Stimulated activated CD4-positive, alpha-beta T cell treated with anti-CD3 and anti-CD28 coated beads, Interleukin-1b, Interleukin-23, amount 100 ng/mL, for 1 hour (primary cell): ENCODE measurements at places on chromosomes 3 and 15.

DNA sequence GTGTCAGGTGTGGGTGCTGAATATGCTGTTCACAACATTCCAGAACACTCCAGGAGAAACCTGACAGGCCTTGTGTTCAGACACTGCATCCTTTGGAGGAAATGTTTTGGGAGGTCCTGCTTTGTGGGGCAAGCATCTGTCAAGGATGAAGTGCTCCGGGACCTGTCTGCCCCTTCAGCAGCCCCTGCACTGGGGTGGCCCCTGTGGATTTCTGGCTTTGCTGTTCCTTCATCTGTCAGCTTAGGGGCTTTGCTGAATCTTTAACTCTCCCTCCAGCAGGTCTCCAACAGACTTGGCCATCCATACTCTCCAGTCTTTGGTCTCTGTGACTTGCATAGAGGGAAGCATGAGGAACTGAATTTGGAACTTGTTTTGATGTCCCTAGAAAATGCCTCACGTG, 3.1 kb downstream of the PRR23E start:
- no peak for DNase-seq

DNA sequence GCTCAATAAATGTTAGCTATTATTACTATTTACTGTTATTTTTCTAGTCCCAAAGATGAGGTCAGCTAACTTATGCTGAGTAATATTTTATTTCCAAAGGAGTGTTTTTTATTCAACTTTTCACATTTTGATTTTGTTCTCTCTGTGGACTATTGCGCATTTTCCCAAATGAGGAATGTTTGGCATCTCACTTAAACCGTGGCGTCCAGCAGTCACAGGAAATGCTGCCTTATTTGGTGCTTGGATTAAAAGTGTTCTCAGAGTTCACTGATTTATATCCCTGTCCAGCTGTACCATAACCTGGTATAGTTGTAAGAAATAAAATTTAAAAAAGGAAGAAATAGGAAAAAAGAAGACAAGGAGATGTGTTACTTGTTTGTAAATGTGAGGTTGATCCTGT, 166.8 kb downstream of the THSD4 start:
- DNase-seq: no peak

DNA sequence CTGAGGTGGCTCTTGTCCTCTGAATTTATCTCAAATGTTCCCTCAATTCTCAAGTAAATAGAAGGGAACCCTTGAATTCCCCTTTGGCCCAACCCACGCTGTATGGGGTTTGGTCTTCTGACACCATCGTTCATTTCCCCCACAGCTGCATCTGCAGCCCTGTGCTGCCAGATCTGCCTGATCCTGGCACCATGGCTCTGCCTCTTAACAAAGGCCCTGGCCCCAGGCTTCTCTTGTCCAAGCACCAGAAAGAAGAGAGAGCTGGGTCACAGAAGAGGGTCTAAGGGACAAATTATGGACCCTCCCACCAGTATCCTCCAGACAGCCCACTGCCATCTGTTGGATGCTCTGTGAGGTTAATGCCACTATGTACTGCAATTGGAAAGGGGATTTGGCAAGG, 1.8 kb downstream of the MAP1A start:
- DNase-seq: no peak

GRCh38 chr3:194602669-194603171, 30.5 kb downstream of the TMEM44 start:
- DNase-seq: no peak

- DNase-seq: no peak
Observed at GRCh38 chr15:83065431-83065830, 1.6 kb downstream of the BTBD1 start.

GRCh38 chr15:62464705-62465104, 299.6 kb upstream of the C2CD4B start:
- no peak for DNase-seq

GRCh38 chr15:39176030-39176429, 404.8 kb upstream of the THBS1 start:
- DNase-seq: no peak

DNA sequence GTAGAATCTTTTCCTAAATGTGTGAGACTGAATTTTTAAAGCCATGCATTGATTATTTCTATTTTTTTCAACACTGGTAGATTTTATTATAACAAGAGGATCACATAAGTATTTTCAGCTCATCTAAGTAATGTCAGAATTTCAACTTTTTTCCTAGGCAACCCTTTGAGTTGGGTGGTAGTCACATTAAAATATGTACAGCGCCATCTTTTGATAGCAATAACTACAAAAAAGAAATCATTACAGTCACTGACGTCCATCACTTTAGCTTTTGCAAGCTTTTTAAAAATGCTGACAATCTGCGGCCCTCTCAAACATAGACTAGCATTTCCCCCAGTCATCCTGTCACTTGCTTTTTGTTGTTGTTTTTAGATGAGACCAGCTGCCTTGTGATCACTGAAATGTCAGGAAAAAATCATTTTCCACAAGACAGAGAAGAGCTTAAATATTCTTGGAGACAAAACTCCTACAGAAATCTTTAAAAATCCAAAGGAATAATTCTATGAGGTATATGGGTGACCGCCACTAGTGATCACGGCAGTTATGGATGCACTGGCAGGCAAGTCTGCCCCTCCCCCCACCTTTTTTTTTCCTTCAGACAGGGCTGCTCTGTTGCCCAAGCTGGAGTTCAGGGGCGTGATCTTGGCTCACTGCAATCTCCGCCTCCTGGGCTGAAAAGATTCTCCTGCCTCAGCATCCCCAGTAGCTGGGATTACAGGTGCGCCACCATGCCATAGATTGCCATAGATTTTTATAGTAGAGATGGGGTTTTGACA, 384.0 kb upstream of the KCNMB2 start:
- DNase-seq: no peak

GRCh38 chr3:69306239-69307185, 79.4 kb downstream of the FRMD4B start:
- peak; percentile 28 for DNase-seq

DNA sequence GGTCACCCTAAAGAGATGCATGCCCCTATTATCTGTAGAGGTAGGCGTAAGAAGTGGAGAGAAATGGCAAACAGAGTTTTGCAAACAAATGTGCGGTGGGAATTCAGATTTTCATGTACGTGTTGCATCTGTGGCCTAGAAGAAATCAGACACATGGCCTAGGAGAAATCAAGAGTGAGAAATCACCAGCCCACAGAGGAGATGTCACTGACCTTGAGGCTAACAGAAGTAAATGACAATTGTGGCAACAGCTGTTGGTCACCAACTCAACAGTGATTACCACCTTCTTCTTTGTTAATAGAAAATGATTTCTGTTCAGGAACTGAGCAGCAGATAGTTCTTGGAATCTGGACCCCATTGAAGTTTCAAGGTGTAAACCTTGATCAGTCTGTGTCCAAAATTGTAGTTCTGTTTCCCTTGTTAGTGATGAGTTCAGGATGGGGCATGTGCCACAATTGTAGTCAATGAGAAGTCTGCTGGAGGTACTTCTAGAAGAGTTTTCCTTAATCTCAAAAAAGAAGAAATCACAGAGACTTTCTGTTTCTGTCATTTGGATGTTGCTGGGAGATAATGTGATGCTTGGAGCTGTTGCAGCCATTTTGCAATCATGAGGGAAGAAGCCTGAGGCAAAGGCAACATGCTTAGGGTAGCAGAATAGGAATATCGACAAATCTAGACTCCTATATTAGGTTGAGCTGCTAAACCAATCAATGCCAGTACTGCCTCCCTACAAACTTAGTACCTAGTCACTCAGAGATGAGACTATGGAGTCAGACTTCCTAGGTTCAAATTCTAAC, 34.3 kb upstream of the RFTN1 start:
- no peak for DNase-seq

DNA sequence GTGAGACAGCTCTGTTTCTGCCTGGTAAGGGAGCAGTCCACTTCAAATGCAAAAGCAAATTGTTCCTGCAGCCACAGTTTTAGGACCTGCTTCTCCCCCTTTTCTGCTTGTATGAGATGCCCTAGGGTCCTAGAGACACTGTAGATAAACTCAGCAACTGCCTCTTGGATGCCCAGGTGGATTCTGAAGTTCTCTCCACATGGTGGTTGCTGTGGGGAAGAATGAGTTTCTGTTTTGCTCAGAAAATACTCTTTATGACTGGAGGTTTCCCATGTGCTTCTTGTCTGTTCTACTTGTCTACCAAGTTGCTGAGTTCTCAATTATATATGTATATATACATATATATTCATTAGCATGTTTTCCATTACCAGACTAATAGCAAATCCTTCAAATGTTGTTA, 5.6 kb upstream of the ZNF80 start:
- no peak for DNase-seq

GRCh38 chr3:41243183-41243582, 43.9 kb downstream of the CTNNB1 start:
- DNase-seq: no peak

DNA sequence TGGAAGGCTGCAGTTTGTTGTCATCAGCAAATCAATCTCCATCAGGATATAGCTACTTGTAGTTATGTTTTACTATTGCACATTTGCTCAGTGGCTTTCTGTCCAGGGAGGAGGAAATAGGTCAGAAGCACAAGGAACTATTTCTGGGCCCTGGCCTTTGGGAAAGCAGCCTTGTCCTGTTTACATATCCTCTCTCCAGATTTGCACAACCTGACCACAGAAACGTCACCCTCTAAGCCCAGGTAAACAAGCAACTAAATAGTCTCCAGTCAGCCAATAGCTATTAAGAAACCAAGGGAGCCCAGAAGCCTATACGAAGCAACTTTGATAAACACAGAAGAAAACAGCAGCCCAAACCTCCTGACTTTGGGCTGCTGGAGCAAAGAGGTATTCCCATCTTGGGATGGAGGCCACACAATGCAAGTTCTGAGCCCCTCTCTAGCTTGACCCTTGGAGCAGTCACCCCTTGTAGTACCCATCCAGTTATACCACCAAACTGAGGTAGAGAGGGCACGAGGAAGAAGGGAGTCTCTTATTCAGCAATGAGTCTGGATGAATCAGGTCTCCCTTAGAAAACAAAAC, 2.3 kb upstream of the FEM1B start:
- no peak for DNase-seq

GRCh38 chr3:147618691-147619090, 209.5 kb downstream of the ZIC1 start:
- no peak for DNase-seq

GRCh38 chr3:51221959-51222358, 163.1 kb upstream of the MANF start:
- DNase-seq: no peak

GRCh38 chr15:99143242-99143641, 38.4 kb downstream of the SYNM start:
- DNase-seq: no peak
